Muscle of leg (tissue), 16 donors: ENCODE measurements at places on chromosomes 1 and 21. TPM values are rescaled to one million over a fixed set of nuclear protein-coding genes. Genes with fewer than 3 reads are reported as not detected.

Gene FCN3
- 0.20 TPM for polyA plus RNA-seq

DNA sequence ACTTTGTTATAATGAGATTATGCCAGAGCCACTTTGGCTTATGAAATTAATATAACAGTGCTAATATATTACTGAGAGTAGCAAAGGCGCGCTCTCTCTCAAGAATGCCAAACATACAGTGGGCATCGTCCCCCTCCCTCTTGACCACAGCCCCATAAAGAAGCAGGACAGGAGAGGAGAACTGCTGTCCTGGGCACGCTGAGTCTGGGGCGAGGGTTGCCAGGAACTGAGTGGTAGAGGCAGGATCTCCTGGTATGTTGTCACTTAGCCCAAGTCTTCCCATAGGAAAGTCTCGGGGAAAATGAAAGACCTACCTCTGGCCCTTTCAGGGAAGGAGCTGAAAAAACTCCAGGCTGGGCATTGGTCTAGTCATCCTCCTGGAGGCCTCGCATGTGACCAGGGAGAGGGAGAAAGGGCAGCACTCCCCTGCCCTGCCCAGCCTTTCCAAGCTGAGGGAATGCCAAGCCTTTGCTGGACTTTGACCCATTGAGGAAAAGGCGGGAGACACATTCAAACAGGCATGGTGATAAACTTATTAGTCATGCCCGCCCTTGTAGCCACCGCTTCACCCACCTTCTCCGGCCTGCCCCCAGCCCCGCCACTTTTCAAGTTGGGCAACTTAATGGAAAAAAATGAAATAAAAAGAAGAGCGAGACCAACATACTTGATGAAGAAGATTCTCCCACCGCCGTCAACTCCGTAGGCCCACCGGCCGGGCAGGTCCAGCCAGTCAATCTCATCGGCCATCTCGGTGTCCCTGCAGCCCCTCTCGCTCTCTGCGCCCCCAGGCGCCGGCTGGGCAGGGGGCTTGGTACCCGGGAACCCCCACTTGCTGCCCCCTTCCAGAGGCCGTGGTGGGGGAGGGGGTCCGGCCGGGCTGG lies 17.4 kb upstream of the PLEKHA6 start:
- no peak for DNase-seq

Gene GPR157
- polyA plus RNA-seq = 1.2 TPM

DNA sequence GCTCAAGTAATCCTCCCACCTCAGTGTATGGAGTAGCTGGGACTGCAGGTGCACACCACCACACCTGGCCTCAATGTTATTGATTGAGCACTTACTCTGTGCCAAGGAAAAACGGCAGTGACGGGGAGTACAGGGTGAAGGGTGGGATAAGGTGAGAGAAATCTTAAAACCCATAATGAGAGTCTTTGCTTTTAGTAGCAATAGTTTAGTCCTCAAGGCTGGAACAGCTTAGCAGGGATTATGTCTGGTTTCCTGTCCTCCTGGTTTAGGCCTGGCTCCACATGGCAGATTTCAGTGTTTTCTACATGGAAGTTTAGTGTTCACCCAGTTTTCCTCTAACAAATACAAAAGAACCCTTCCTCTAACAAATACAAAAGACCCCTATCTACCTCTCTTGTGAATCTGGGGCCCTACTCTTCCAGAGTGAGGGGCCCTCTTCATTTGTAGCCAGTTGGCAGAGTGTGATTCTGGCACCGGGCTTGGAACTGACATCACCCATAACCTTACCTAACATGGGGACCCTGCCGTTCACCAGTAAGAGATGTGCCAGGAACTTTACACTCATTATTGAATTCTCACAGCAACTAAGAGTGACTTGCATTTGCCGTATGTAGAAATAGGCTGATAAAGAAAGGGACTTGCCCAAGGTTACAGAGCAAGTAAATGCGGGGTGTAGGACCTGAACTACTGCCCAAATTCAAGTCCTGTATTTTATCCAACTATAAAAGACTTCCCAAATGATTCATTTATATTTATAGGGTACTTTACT lies 6.9 kb downstream of the ZNF691 start:
- DNase-seq = no peak

Gene DEPDC1
- polyA plus RNA-seq = 5.9 TPM

DNA sequence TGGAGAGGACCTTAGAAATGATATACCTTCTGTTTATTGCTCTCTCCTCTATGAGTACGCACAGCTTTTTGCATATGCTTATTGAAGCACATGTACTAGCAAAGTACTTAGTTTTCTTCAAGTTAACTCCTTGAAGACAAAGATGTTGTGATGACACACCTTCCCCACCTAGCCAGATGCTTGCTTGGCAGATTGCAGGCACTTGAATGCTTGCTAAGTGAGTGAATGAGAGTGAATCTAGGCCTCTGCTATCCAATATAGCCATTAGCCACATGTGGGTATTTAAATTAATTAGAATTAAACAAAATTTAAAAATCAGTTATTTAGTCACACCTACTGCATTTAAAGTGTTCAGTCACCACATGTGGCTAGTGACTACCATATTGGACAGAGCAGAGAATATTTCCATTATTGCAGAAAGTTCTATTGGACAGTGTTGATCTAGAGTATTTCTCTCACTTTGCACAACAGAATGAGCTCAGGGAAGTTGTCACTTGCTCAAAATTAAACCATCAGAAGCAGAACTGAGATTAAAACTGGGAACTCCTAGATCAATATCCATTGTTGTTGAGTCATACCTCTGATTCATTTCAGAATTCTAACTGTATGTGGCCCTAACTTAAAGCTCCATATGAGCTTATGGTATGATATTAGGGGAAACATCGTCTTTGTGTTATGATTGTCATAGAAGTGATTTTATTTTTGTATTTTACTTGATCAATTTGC lies 8.6 kb upstream of the EEIG2 start:
- peak; percentile 37 for DNase-seq

DNA sequence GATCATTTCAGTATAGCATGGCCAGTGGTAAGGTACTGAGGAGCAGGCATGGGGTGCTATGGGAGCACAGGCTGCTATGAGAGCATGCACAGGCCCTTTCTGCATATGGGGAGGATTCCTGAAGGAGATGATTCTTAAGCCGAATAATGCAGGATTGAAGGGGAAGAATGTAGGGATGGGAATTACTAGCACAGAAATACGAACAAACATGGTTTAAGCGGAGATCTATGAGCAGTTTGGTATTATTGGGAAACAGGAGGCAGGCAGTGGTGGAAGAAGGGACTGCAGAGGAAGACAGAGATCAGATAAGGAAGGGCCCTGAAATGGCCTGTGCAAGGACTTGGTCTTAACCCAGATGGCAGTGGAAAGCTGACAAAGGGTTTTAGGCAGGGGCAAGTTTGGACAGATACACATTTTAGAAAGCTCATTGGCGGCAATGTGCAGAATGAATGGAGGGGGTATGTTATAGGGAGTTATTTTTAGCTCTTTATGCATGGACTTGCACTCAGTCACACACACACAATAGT lies 1.7 kb downstream of the OSCP1 start:
- DNase-seq = no peak

DNA sequence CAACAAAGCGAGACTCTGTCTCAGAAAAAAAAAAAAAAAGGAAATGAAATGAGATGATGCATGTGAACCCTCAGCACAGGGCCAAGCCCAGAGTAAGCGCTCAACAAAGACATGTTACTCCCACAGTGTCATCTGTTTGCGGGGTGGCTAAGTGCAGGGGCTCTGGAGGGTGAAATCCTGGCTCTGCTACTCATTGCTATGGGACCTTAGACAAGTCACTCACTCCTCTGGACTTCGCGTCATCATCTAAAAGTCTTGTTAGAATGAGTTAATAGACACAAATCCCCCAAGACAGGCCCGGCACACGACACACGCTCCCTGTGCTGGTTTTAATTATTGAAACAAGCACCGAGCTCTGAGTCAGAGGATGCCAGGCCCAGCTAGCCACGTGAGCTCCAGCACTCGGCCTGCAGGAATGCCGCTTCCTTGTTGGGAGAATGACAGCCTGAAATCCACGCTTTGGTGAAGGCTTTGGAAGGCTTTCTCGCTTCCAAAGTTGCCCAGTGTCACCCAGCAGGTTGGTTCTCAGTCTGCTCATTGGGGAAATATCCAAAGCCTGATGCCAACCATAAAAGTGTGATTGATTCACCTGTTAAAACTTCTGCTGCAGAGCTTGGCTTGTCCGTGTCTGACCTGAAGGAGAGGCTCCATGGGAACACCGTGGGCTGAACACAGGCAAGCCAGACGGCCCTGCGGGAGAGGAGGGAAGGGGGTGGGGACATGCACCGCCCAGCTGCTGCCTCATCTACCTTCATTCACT lies 36.7 kb upstream of the TARDBP start:
- DNase-seq = no peak

Gene GUCA2B
- polyA plus RNA-seq = not detected

GRCh38 chr21:36478207-36478701 lies 1.7 kb downstream of the CLDN14 start:
- no peak for DNase-seq

GRCh38 chr1:246571953-246572352 lies 5.7 kb downstream of the CNST start:
- DNase-seq = no peak
